ENCODE measurements at places on chromosomes 3 and 15. TPM values are rescaled to one million over a fixed set of nuclear protein-coding genes. Genes with fewer than 3 reads are reported as not detected.

DNA sequence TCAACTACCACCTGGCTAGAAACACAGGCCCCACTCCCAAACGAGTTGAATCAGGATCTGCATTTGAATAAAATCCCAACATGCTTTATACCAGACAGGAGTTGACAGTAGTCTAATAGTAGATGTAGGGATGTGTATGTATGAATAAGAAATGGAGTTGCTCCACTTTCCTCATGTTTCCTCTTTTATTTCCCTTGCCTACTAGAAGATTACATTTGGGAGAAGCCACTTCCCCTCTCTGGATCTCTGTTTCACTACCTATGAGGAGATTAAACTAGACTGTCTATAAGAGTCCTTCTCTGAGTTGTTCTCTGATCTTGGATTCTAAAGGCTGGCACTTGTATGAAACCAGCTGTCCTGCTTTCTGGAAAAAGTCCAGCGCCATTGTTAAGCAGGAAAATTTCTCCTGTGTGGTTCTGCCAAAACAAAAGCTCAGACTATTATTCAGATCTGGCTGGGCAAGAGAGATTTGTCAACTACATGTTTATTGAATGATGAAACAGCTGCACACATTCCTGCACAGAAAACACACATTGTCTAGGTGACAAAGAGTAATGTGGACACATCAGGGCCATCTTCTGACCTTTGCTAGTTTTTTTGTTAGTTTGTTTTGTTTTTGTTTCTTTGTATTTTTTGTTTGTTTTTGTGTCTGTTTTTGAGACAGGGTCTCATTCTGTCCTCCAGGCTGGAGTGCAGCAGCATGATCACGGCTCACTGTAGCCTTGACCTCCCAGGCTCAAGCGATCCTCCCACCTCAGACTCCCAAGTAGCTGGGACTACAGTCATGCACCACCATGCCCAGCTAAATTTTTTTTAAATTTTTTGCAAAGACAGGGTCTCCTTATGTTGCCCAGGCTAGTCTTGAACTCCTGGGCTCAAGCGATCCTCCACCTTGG lies 29.9 kb downstream of the ACP3 start:
- no peaks in the 10 kb centered on the region for H3K36me3 ChIP-seq
- H3K27ac ChIP-seq, result no peak overlapping the region
- no peaks in the 10 kb centered on the region for H3K4me1 ChIP-seq
- no peak overlapping the region for H3K4me3 ChIP-seq
- H3K27me3 ChIP-seq, result peaks cover 2% of the 10 kb centered on the region

DNA sequence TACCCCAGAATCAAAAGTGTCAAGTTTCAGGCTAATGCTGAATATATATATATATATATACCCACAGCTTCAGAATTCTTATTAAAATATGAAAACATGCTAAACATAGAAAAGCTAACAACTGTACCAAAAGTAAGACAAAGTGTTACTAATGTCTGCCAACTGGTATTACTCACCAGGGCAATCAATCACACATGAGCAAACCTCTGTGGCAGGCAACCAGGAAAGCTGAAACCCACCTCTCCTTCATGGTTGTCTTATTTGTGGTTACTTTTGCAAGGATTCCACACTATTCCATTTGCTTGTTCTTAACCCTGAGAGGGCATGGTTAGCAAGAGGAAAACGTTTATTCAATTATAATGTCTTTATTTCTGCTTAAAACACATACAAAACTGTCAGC lies 512.3 kb upstream of the MDFIC2 start:
- H3K4me3 ChIP-seq, result no peak overlapping the region
- no peaks in the 10 kb centered on the region for H3K27me3 ChIP-seq
- no peak overlapping the region for H3K27ac ChIP-seq
- no peaks in the 10 kb centered on the region for H3K36me3 ChIP-seq
- peak; percentile 79 for DNase-seq
- peaks cover 7% of the 10 kb centered on the region for H3K4me1 ChIP-seq

- no peaks in the 10 kb centered on the region for H3K27me3 ChIP-seq
- H3K4me1 ChIP-seq, result peaks cover 33% of the 10 kb centered on the region
- DNase-seq, result peak; percentile 90
- no peak overlapping the region for H3K4me3 ChIP-seq
- peak overlapping the region; percentile 74 for H3K27ac ChIP-seq
Observed at GRCh38 chr3:71444028-71444860, 139.3 kb downstream of the FOXP1 start.

DNA sequence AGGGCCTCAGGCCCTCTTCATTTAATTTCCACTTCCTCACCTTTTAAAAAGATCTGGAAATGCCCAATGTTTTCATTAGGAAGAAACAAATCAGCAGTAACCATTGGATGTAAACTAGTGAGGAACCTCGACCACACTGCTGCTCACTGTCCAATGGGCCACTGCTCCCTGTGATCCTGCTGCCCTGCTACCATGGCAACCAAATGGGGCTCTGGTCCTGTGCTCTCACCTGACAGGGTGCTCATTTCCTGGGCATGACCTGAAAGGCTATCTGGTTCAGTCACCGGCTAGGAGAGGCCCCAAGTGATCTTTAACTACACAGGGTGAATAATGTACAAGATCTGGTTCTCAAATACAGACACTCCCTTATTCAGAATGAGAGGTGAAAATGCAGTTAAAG lies 54.6 kb downstream of the ARHGEF3 start:
- peaks cover 2% of the 10 kb centered on the region for H3K36me3 ChIP-seq
- H3K27ac ChIP-seq, result no peak overlapping the region
- no peaks in the 10 kb centered on the region for H3K27me3 ChIP-seq

DNA sequence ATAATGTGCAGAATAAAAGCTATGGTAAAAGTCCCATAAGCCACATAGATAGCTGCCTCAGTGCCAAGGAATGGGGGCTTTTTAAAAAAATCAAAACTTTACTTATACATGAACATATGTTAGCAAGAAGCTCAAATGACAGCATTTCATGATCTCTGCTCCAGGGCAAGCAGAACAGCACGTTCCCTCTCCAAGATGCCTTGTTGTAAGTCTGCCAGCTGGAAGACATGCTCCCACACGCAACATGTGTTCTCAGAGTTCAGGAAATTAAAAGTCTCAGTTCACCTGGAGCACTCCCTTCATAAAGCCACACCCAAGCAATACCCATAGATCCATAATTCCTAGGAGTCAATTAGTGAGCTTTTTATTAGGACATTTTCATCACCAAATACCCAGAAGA lies 52.2 kb downstream of the ABI3BP start:
- no peaks in the 10 kb centered on the region for H3K4me1 ChIP-seq
- no peak overlapping the region for H3K27ac ChIP-seq
- DNase-seq, result no peak
- H3K36me3 ChIP-seq, result no peaks in the 10 kb centered on the region
- no peak overlapping the region for H3K4me3 ChIP-seq

GRCh38 chr3:150798122-150798618 lies 35.2 kb upstream of the SIAH2 start:
- H3K4me1 ChIP-seq, result no peaks in the 10 kb centered on the region
- H3K4me3 ChIP-seq, result no peak overlapping the region
- no peak overlapping the region for H3K27ac ChIP-seq
- H3K27me3 ChIP-seq, result peaks cover 22% of the 10 kb centered on the region

DNA sequence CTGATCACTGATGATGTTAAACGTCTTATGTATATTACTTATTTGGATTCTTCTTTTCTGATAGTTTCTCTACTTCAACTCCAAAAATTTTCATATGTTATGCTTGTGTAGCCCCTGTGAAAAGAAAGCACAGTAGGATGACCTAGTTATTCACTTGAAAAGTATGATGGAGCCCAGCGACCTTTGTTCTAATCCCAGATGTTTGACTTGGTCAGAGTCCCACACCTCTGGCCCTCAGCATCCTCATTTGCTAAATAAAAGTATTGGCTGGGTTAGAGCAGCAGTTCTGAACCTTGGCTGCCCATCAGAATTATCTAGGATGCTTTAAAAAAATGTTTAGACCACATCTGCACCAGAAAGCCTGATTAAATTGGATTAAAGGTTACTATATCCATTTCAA lies 173.7 kb downstream of the ATG7 start:
- H3K27me3 ChIP-seq, result no peaks in the 10 kb centered on the region
- H3K36me3 ChIP-seq, result no peaks in the 10 kb centered on the region
- H3K4me3 ChIP-seq, result no peak overlapping the region
- H3K27ac ChIP-seq, result no peak overlapping the region

- H3K36me3 ChIP-seq, result no peaks in the 10 kb centered on the region
- H3K4me1 ChIP-seq, result no peaks in the 10 kb centered on the region
- H3K27me3 ChIP-seq, result no peaks in the 10 kb centered on the region
- H3K27ac ChIP-seq, result no peak overlapping the region
Observed at GRCh38 chr3:21328711-21329390, 422.2 kb downstream of the ZNF385D start.

GRCh38 chr15:60548101-60548500 lies 69.2 kb upstream of the ICE2 start:
- no peak overlapping the region for H3K4me3 ChIP-seq
- no peaks in the 10 kb centered on the region for H3K27me3 ChIP-seq
- no peaks in the 10 kb centered on the region for H3K4me1 ChIP-seq
- peaks cover 2% of the 10 kb centered on the region for H3K36me3 ChIP-seq
- DNase-seq, result no peak
- H3K27ac ChIP-seq, result no peak overlapping the region

DNA sequence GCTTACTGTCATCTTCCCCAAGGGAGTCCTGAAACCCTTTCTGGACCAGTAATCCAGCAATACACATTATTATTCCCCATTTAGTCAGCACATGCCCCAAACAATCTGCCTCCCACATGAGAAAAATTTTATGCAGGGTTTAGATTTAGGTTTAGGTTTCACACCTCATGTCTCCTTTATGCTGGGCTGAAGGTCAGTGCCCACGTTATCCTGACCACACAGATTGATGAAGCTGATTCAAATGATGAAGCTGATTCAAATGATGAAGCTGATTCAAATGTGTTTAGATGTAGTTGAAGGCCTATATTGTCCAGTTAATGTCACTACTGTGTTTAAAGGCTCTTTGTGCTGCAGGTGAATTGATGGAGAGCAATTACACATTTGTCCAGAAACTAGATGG lies 18.1 kb upstream of the ZBED2 start:
- no peaks in the 10 kb centered on the region for H3K36me3 ChIP-seq
- H3K27ac ChIP-seq, result no peak overlapping the region
- H3K27me3 ChIP-seq, result no peaks in the 10 kb centered on the region
- H3K4me3 ChIP-seq, result no peak overlapping the region

BCL2A1 gene
- total RNA-seq, result 4.5 TPM

SLCO2A1 gene
- total RNA-seq, result under 0.01 TPM

PDHB gene
- total RNA-seq, result 73.5 TPM

GABRR3 gene
- total RNA-seq, result not detected

FBXL22 gene
- 0.28 TPM for total RNA-seq

KLF15 gene
- 0.18 TPM for total RNA-seq

CYP1A2 gene
- total RNA-seq, result not detected

ADCY5 gene
- total RNA-seq, result 0.56 TPM
